Natural killer cell treated with Interleukin-12 subunit alpha and Interleukin-12 subunit beta and Interleukin-15 and Interleukin-18, amount 100 ng/mL, for 72 hours (primary cell): ENCODE measurements at places on chromosomes 4 and X.

DNA sequence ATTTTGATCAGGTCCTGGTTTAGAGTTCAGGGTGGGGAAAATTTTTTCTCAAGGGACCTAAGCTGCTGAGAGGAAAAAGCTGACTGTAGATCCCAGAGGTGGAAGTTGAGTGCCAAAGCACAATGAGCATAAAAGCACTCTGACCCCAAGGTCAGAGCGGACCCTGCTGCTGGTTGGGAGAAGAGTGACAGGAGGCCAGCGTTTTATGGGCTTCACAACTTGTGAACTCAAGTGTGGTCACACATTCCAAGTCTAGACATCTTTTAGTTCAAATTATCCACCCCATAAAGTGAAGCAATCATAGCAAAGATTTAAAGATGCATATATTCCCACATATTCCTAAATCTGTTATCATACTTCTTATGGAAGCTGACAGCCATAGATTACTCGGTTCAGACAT, 220.3 kb downstream of the CHIC2 start:
- no peak for DNase-seq

- no peak for DNase-seq
Observed at GRCh38 chrX:114365065-114365834, 218.6 kb upstream of the HTR2C start.

DNA sequence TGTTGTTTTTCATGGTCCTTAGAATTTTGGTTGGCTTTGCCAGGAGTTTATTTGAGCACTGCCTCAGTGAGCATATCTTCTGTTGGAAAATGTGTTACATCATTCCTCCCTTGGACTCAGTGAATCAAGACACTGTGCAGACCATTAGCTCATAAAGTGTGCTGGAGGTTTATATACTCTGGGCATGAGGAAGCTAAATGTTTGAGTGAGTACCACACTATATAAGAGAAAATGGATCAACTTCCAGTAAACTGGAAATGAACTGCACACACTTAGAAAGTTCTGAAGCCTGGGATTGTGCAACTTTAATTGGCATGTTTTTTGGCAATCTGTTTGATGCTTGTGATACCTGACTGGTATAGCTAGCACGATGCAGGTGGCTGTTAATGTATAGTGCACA, 75.9 kb downstream of the LIMCH1 start:
- DNase-seq, result no peak

DNA sequence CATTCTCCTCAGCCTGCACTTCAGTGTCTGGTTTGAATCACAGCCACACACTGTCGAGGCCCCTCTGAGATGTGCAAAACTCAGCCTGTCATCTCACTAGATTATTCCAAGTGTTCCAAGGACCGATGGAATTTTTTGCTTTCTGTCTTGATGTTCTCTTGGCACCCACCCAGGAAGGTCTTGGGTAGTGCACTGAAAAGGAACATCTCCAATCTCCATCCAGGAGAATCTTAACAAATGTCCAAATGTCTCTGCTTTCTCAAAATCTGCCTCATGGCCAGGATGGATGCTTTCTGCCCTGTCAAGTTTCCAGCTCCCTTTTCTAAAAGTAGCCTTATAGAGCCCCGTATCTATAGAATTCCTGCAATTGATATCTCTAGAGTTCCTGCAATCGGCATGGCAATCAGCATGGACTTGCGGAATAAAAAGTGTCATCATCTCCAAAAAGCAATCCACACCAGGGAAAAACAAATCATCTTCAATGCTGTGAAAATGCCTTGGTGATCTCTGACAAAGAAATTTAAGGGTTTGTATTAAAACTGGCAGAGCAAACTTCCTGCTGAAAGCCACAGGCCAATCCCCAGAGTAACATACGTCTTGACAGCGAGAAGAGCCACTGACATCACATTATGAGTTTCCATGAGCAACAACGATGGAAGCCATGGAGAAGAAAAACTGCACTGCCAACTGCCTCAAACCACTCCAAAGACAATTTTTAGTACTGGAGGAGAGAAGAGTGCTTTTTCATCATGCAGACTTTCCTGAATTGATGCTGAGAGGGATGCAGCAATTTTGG, 215.3 kb upstream of the FAM9B start:
- no peak for DNase-seq

DNA sequence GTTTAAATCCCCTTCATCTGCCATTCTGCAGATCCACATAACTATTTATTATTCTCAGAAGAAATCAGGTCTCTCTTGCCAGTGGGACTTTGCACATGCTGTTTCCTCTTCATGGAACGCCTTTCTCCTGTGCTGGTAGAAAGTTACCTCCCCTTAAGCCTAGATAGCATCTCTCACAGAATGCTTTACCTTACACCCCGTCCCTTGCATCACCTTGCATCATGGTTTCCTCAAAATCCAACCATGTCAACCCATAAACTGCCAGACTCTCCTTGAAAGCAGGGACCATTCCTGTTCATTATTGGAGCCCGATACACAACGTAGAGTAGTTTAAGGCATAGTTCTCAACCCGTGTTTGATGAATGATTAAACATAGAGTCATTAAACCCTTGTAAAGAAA, 396.2 kb upstream of the F9 start:
- no peak for DNase-seq

DNA sequence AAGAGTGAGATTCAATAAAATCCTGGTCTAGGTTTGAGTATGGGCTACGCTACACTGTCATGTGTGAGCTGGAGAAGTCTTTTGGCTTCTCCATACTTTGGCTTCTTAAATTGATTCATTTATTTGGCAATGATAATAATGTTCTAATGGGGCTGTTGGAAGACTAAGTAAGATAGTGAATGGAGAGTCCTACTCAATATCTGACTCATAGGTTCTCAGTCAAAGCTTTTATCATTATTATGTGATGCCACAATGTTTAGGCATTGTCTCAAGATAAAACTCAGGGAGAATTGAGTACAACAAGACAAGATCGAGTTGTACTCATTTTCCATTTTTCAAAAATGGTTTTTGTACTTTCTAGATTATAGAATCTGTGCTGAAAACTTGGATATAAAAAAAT, 92.5 kb upstream of the VEGFC start:
- no peak for DNase-seq

- DNase-seq, result no peak
Observed at GRCh38 chr4:110988722-110989121, 365.8 kb upstream of the PITX2 start.

GRCh38 chr4:8585186-8585585, 5.0 kb downstream of the GPR78 start:
- DNase-seq, result no peak

- DNase-seq, result no peak
Observed at GRCh38 chrX:37425370-37425769, 76.2 kb downstream of the PRRG1 start.

DNA sequence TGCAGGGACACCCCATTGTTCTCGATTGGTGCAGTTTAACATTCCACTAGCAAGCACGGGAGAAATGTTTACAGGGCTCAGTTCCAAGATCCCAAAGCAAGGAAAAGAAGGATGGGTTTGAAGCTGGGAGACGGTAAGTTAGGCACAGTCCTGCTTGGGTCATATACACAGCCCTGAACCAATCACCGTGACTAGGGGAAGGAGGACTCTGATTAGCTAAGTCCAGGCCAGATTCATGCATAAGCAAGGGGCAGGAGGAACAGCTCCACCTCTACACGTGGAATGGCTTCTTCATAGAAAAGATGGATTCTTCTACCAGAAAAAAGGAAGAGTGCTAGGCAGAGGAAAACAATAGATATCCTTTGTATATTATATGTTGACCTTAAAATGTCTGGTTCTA, 11.0 kb upstream of the EXOC1L start:
- no peak for DNase-seq

DNA sequence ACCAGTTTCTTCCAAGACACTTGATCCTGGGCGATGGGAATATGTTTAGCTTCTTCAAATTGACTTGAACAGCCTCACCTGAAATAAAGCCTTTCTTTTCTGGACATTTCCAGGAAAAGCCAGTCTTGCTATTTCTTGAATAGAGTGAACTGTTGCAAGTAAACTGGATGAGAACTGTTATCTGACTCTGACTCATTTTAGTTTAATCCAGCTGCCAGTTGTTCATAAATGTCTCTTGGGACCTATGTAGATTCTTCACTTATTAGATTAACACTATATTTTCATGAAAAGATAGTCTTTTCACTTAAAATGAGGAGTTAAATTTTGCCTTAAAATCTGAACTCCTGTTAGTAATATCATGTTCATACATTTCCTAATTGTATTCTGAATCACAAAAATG, 615.4 kb upstream of the GALNT7 start:
- DNase-seq, result no peak

- no peak for DNase-seq
Observed at GRCh38 chr4:182486881-182487280, 243.7 kb downstream of the TENM3 start.

GRCh38 chrX:1093121-1093520, 119.3 kb downstream of the CRLF2 start:
- DNase-seq, result peak; percentile 66

GRCh38 chrX:143994206-143994605, 110.3 kb downstream of the UBE2NL start:
- no peak for DNase-seq

GRCh38 chr4:17912011-17912410, 101.2 kb downstream of the NCAPG start:
- DNase-seq, result no peak

GRCh38 chr4:118889312-118889691, 648 bp downstream of the SYNPO2 start:
- DNase-seq, result no peak
